Peyer's patch (tissue), 4 donors: ENCODE measurements at places on chromosomes 5 and 9. TPM values are rescaled to one million over a fixed set of nuclear protein-coding genes. Genes with fewer than 3 reads are reported as not detected.

Gene MCTP1
- 61.1 TPM for total RNA-seq

Gene FOXD4L5
- total RNA-seq, result 0.38 TPM

Gene PAEP
- total RNA-seq, result not detected

Gene ACSL6
- 12.4 TPM for total RNA-seq

Gene RNF180
- total RNA-seq, result 3.3 TPM

Gene ZNF354C
- total RNA-seq, result 2.0 TPM

Gene BHMT2
- total RNA-seq, result not detected

Gene AQP7
- total RNA-seq, result 66.2 TPM

Gene TAS2R1
- not detected for total RNA-seq

Gene CFAP90
- not detected for total RNA-seq

Gene RNF183
- not detected for total RNA-seq

Gene MPDZ
- 34.7 TPM for total RNA-seq

Gene THBS4
- 2.1 TPM for total RNA-seq

Gene OBP2B
- total RNA-seq, result not detected
